ENCODE measurements at places on chromosomes 13 and 19.

GRCh38 chr19:19077103-19077502, 13.3 kb downstream of the SLC25A42 start:
- DNase-seq = no peak

GRCh38 chr19:50869479-50869878, 3.8 kb upstream of the KLK2 start:
- no peak for DNase-seq

DNA sequence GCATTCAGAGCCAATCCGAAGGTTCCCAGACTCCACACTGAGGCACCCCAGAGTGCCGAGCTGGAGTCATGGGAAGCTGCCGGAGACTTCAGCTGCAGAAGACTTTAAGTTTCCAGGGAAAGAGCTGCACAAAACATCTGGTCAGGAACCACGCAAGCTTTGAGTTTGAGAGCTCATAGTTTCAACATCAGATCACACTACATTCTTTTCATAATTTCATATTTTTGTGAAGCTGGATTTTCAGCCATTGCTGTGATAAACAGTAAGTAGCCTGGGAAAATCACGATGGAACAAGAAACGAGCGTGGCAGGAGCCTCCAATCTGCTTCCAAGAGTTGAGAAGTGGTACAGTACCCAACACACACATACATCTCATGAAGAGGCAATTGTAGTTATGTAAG, 25.5 kb upstream of the ATP12A start:
- DNase-seq = no peak

GRCh38 chr19:15869109-15869555, 28.7 kb downstream of the CYP4F2 start:
- peak; percentile 12 for DNase-seq

DNA sequence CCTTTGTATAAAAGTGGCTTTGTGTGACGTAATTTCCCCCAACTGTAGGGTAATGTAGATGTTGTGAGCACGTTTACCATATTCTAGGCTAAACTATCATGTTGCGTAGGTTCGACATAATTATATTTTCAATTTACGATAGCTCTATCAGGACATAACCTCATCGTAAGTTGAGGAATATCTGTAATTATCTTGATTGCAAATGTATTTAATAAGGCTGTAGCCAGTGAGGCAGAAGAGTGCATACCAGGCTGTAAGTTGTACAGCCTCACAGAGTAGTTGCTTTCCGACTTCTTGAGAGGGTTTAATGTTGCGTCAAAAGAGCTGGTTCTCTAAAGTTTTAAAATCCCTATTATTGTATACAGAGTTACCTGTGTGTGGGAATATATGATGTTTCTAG, 839.4 kb upstream of the GPC6 start:
- no peak for DNase-seq

DNA sequence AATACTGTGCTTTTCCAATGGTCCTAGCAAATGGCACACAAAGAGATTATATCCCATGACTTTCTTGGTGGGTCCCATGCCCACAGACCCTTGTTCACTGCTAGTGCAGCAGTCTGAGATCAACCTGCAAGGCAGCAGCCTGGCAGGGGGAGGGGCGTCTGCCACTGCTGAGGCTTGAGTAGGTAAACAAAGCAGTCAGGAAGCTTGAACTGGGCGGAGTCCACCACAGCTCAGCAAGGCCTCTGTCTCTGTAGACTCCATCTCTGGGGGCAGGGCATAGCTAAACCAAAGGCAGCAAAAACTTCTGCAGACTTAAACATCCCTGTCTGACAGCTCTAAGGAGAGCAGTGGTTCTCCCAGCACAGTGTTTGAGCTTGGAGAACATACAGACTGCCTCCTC, 82.9 kb downstream of the ZNF737 start:
- DNase-seq = no peak

DNA sequence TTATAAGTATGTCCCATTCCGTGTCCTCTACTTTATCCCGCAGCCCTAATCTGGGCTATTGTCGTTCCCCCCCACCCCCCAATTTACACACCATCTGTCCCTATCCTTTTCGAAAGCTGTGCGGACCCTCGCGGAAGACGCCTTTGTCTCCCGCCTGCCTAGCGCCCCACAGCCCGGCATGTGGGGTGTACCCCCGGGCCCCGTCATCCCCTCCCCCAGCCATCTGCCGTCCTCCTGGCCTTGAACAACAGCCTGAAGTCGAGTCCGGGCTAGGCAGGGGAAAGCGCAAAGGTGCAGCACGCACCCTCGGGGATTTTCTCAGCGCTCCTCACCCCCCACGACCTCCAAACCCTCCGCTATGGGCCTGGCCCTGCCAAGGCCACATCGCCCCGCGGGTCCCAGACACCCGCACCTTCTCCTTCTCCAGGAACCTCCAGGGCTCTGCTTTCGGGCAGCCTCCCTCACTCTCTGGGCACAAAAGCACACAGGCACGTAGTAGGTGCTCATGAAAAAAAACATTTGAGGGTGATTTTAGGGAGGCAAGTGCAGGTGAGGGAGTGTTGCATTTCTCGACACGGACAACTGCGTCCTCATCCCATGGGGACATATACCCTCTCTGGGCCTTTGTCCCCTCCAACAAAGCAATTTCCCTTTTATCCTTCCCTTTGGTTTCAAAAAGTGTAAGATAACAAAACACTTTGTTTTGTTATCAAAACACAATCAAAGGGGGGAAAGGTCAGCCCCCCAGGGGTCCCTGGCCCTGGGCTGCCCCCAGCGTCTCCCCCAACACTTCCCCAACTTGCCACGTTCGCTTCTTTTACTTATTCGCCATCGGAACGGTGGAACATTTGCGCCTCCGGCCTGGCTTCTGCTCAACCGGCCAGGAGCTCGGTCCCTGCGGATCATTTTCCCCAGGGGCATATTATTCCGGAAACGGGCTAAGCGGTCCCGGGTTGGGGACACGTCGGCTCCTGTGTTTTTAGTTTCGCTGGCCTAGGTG, 16.4 kb downstream of the CCDC124 start:
- DNase-seq = no peak

DNA sequence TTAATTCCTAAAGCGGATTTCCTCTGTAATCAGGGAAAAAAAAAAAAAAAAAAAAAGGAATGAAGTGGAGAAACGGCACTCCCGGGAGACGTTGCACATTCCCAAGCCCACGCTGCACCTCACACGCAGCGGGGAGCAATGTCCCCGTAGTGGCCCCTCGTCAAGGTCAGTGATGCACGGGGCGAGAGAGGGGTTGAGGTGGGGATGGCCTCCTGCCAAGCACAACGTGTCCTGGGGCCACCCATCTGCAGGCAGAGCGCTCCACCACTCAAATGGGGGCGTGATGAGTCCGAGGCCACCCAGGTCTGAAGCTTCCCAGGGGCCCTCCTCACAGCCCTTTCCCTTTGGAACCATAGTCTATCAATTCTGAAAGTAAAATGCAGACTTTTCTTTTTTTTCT, 15.1 kb downstream of the PLK5 start:
- DNase-seq = no peak

GRCh38 chr19:964761-965694, 19.1 kb upstream of the WDR18 start:
- DNase-seq = no peak

GRCh38 chr19:48963371-48964204, 1.5 kb upstream of the FTL start:
- peak; percentile 67 for DNase-seq

DNA sequence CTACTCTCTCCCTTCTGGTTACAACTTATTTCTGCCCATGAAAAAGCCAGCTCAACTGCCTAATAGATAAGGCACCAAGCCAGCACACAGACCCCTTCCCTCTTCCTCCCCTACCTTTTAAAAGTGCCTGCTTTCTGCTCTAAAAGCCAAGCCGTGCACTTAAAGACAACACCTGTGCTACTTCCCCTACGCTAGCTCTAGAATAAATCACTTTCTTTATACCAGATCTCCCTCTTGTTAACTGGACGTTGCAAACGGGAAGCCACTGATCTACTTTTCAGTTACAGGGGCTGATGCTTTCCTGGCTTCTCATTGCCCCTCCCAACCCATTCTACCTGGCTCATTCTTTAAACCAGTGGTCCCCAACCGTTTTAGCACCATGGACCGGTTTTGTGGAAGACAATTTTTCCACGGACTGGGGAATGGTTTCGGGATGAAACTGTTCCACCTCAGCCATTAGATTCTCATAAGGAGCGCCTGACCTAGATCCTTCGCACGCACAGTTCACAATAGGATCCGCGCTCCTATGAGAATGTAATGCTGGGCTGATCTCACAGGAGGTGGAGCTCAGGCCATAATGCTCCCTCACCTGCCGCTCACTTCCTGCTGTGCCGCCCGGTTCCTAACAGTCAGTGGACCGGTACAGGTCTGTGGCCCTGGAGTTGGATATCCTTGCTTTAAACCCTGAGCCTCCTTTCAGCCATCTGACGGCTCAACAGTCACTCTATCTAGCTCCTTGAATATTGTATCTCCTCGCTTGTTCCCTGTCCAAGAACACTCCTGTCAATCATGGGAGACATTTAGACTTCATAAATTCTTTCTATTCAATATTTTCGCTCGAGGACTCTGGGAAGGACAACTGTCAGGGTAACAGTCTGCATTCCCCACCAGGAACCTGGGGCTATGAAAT, 841 bp upstream of the ZNF223 start:
- peak; percentile 11 for DNase-seq

GRCh38 chr13:38341149-38341692, 8.4 kb upstream of the UFM1 start:
- no peak for DNase-seq

GRCh38 chr19:38134540-38135149, 89.4 kb downstream of the DPF1 start:
- DNase-seq = no peak

GRCh38 chr13:56736966-56737365, 403.8 kb upstream of the PRR20A start:
- no peak for DNase-seq

GRCh38 chr19:1310853-1311180, 25.1 kb downstream of the EFNA2 start:
- DNase-seq = no peak

DNA sequence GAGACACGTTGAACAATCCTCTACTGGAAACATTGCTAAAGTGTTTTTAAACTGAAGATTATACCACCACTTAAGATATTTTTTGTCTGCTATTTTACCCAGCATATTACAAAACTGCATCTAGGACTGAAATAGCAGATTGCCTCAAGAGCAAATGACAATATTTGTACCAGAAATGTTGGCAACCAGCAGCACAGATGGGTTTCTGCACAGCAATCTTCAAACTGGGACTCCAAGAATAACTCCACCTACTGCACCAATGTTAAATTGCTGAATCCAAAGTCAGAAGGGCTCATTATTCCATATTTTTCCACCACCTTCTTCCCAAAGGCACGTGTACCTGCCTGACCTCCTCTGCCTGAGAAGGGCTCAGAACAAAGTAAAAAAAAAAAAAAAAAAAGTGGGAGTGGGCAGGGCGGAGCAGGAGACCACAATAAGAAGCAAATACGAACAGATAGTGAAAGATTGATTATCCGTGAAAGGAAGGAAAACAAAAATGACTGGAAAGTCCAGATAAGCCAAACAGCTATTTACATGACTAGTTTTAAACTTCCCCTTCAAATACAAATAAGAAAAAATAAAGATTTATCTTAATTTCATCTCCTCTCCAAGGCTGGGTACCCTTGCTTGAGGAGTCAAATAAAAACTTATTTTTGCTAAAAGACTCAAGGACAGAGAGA, 79.4 kb downstream of the FOXO1 start:
- no peak for DNase-seq

DNA sequence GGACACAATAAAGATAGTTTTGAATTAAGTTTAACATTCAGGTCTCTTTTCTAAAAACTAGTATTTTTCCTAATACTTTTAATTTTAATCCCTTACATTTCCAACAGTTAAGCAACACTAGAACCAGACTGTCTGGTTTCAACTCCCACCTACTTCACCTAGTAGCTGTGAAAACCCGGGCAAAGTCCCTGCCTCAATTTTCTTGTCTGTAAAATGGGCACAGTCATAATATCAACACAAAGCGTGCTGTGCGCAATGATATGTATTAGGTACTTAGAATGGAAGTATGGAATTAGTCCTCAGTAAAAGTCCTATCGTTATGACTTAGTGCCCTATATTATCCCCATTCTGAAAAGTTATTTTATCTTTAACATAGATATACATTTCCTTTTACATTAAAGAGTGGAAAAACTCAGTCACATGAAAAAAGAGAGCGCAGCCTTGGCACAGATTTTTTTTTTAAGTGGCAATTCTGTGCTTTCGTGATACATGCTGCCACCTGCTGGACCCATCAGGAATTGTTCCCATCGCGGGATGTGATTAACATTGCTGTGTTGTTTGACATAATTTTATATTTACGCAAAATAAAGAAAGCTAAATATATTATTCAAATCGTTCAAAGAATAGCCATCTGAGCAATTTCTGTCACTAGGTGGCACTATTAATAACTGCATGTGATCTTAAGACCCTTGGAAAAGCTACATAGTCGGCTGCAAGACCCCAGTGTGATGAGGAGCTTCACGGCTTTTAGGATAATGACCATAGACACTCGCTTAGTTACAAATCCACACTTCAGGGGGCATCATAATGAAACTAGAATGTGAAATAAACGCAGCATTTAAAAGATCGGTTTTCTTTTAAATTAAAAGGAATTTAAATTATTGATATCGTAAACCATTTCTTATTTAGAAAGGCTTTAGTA, 59.9 kb downstream of the LIG4 start:
- DNase-seq = peak; percentile 40

GRCh38 chr13:75129331-75129730, 352.6 kb downstream of the TBC1D4 start:
- DNase-seq = no peak

GRCh38 chr19:32168111-32168510, 177.3 kb upstream of the ZNF507 start:
- no peak for DNase-seq

DNA sequence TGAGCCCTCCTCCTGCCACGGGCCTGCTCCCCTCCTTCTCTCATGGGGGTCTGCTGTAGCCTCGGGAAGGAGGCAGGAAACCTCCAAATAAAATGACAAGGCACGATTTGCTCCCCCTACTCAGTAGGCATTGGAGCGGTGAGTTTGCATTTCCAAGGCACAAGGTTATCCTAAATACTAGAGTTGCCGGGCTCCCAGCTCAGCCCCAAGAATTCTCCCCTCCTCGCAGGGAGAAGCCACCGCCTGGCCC, 1.5 kb downstream of the CEBPA start:
- DNase-seq = no peak

GRCh38 chr19:17778968-17779929, 15.7 kb upstream of the B3GNT3 start:
- DNase-seq = no peak

DNA sequence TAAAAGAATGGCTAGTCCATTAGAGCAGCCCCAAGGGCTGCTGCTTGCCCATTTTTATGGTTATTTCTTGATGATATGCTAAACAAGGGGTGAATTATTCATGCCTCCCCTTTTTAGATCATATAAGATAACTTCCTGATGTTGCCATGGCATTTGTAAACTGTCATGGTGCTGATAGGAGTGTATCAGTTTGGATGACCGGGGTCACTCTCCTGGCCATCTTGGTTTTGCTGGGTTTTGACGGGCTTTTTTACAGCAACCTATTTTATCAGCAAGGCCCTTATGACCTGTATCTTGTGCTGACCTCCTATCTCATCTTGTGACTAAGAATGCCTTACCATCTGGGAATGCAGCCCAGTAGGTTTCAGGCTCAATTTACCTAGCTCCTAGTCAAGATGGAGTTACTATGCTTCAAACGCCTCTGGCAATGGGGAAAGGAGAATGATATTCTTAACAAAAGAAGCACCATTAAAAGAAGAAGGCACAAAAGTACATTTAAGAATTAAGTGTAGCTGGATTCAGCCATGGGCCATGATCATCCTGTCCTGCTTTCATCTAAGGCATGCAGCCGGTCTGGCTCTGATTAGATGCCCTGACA, 1156.0 kb downstream of the PCDH9 start:
- no peak for DNase-seq
